NCI-H2227 treated with DMSO at 0.1 percent for 48 hours (cell line): ENCODE measurements at places on chromosomes 2 and 18.

DNA sequence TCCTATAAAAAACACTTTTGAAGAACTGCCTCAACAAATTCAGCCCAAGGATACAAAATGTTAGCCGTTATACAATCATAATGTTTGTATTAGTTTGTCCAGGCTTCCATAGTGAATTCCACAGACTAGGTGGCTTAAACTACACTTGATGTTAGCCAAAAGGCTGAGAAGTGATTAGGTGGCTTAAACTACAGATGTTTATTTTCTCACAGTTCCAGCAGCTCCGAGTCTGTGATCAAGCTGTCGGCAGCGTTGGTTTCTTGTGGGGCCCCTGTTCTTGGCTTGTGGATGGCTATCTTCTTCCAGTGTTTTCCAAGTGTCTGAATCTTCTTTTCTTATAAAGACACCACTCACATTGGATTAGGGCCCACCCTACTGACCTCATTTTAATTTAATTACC is 31.5 kb upstream of the MFF start:
- no peak for DNase-seq

DNA sequence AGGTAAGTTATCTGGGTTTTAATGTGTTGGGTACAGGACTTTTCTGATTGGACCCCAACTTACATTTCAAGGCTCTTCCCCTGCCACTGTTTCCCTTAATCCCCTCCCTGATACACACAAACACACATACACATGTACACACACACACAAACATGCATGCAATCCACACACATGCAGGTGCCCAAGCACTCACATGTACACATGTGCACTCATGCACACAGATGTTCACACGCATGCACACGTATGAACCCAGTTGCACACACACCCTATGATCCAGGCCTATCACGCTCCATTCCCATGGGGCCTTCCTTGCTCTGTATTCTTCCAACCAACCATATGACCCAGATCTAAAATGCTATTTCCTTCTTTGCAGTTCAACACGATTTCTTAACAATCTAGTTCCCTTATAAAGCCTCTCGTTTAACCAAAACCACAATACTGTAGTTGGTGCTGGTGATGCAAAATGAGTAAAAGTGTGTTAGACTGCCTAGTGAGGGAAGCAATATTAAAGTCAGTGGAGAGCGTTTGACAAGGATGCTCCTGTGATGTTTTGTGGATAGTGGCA is 11.1 kb downstream of the SERPINB8 start:
- DNase-seq, result no peak

DNA sequence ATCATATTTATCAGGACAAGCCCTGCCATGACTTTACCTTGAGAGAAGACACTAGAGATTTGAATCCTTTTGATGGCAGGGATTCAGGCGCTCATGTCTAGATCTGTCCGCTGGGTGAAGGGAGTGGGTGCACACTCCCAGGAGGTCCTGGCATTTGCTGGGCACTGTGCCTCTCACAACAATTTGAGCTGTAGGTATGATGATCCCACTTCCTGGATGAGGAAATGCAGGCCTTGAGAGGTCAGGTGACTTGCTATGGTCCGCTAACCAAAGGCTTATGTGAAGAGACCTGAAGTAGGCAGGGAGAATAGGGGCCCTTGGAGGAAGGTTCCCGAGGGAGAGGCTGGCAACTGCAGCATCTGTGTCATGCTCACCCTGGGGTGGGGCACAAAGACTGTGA is 206.1 kb downstream of the HAUS1 start:
- DNase-seq, result no peak

- peak; percentile 35 for DNase-seq
These were observed 1.9 kb upstream of the HOXD11 start for GRCh38 chr2:176105078-176105729.

DNA sequence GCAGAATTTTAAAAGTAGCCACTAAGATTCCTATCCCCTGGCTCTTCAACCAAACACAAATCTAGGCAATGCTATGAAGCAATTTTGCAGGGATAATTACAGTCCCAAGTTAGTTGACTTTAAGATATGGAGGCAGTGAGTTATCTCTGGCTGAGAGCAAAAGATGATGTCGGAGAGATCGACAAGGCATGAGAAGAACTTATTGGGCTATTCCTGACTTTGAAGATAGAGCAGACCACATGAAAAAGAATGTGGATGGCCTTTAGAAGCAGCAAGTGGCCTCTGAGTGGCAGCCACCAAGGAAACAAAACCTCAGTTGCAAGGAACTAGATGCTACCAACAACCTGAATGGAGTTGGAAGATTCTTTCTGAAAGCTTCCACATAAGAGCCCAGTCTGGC is 58.2 kb upstream of the PPM1B start:
- DNase-seq, result no peak

- DNase-seq, result peak; percentile 63
These were observed at the start of gene B4GALT6 for GRCh38 chr18:31684279-31685096. B4GALT6 (minus strand) TSS chr18:31684581; CDS start chr18:31684426, 155 bp downstream.

GRCh38 chr18:37662546-37663339 is 97.1 kb upstream of the CELF4 start:
- DNase-seq, result no peak

DNA sequence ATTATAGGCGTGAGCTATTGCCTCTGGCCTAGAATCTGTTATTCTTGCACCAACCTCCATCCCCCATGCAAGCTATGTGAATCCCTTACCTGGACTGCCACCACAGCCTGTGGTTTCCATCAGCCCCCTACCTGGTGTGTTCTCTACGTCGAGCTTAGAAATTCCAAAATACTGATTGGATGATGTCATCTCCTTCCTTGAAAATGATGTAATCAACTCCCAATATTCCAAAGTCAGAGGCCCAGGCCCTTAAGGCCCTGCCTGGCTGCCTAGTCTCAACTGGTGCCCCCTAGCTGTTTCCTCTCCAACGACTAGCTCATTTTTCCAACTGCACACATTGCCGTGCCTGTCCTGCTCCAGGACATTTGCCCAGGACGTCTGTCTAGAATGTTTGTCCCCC is 41.3 kb upstream of the GBX2 start:
- no peak for DNase-seq

DNA sequence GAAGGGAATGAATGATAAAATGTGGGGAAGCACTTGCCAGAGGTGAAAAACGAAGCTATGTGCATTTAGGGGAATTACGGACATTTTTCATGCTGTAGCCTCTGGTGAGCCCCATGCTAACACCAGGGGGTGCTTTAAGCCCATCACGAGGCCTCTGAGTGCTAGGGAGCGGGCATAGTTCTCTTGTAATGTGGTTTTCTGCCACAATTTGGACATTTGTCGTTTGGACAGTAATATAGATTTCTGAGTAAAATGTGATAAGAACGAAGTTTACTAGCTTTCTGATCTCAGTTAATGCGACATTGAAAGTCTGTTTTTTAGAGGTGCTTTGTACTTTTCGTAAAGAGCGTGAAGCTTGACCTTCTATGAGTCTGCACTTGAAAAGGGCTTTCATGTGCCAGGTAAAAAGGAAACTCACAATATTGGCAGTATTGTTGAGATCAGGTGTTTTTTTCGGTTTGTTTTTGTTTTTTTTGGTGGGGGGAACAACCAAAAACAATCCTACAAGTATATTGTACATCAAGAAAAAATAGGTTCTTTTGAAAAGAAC is 50.6 kb downstream of the TRAF3IP1 start:
- no peak for DNase-seq

DNA sequence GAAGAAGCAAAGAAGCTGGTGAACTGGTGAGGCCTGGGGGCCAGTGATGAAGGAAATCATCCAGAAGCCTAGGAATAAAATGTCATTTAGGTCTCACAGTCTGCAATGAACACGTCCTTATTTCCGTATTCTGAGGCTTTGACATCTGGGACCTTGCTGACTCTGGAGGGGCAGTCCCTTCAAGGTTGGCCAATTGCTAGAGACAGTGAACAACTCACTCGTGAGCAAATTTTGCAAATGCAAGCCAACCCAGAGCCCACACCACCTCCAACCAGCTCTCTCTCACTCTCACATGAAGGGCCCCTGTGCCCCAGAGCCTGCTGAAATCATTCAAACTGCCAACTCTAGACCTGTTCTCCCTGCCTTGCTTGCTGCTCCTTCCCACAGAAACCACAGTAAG is 279.1 kb upstream of the LYPD1 start:
- DNase-seq, result no peak

DNA sequence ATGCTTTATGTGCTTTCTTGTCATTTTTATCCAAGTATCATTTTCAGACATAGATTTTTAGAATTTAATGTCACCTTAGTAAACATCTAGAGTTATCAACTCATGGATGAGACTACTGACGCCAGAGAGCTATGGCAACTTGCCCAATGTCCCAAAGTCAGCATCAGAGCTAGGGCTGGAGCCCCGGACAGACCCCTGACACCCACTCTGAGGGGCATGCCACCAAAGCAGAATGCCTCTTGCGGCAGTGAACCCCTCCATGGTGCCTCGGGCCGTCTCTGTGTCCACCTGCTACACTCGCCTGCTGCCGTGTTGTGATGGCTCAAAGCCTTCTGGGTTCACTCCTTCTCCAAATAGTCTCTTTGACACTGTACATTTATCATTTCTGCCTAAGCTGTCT is 5.4 kb downstream of the SIGLEC15 start:
- no peak for DNase-seq

DNA sequence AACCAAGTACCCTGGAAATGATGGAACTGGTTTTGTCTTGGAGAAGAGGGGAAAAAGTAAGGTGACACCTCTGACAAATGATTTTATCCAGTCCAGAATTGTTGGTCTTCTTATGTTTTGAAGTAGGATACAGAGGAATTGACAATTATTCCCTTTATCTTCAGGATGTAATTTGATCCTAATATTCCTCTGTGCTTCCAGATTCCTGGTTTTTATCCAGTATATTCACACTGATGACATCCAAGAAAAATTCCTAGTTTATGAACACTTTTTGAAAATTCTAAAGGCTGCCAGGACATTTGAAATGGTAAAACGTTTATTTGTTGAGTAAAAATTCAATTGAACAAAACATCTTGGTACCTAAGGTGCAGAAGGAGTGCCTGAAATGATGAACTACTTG is 22.2 kb upstream of the ETAA1 start:
- DNase-seq, result no peak

- DNase-seq, result no peak
These were observed 1.6 kb downstream of the PDCD1 start for GRCh38 chr2:241857041-241857541.

- DNase-seq, result no peak
These were observed 532.0 kb upstream of the POU3F3 start for GRCh38 chr2:104321796-104322349.

- no peak for DNase-seq
These were observed 206.2 kb downstream of the TPGS2 start for GRCh38 chr18:36622610-36623009.

- no peak for DNase-seq
These were observed 29.6 kb downstream of the CFAP210 start for GRCh38 chr2:169664600-169664977.
